ENCODE measurements at places on chromosomes 7 and 10. TPM values are rescaled to one million over a fixed set of nuclear protein-coding genes. Genes with fewer than 3 reads are reported as not detected.

DNA sequence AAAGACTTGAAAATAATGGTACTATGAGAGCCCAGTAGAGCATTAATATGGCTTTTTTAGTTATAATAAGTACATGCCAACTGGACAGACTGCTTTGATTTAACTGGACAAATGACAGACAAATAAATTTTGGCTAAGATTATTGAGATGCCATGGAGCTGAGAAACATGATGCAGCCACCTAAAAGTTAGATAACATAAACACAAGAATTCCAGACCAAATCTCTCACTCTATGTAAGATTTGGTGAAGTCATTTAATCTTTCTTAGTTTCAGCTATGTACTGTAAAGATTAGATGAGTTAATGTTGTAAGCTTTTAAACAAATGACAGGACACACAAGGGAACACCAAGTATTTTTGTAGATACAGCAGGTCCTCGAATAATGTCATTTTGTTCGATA lies 118.2 kb downstream of the CACNA2D1 start:
- H3K27me3 ChIP-seq: no peaks in the 10 kb centered on the region
- H3K4me3 ChIP-seq: no peak overlapping the region
- peaks cover 7% of the 10 kb centered on the region for H3K4me1 ChIP-seq
- no peaks in the 10 kb centered on the region for H3K36me3 ChIP-seq
- DNase-seq: peak; percentile 68
- H3K27ac ChIP-seq: peak overlapping the region; percentile 39

MBL2 gene
- total RNA-seq: not detected

GRCh38 chr7:14377646-14378266 lies 388.3 kb upstream of the ETV1 start:
- H3K4me1 ChIP-seq: peaks cover 3% of the 10 kb centered on the region
- no peak overlapping the region for H3K4me3 ChIP-seq
- no peaks in the 10 kb centered on the region for H3K27me3 ChIP-seq
- no peak overlapping the region for H3K27ac ChIP-seq
- DNase-seq: peak; percentile 63

- no peaks in the 10 kb centered on the region for H3K36me3 ChIP-seq
- no peaks in the 10 kb centered on the region for H3K27me3 ChIP-seq
- no peak overlapping the region for H3K4me3 ChIP-seq
- no peak for DNase-seq
- no peaks in the 10 kb centered on the region for H3K4me1 ChIP-seq
These were observed 44.1 kb upstream of the ZNRF2 start for GRCh38 chr7:30240106-30240800.

DNA sequence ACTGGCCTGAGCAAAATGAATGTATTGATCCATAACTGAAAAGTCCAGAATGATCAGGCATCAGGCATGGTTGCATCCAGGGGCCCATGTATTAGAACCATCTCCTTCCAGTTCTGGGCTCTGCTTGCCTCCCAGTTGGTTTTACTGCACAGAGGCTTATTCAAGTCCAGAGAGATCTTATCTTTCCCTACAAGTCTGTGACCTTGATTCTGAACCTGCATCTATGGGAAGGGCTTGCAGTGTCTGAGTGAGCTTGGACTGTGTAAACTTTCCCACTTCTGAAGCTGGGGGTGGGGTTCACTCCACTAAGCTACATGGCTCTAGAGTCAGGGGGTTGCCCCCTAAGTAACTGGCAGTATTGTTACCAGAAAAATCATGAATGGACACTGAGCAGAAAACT lies 136.2 kb downstream of the TCF7L2 start:
- DNase-seq: no peak
- peaks cover 15% of the 10 kb centered on the region for H3K4me1 ChIP-seq
- H3K36me3 ChIP-seq: no peaks in the 10 kb centered on the region
- no peaks in the 10 kb centered on the region for H3K27me3 ChIP-seq

GAD2 gene
- total RNA-seq: not detected

- H3K4me3 ChIP-seq: no peak overlapping the region
- no peak overlapping the region for H3K27ac ChIP-seq
- H3K4me1 ChIP-seq: no peaks in the 10 kb centered on the region
- no peaks in the 10 kb centered on the region for H3K36me3 ChIP-seq
- DNase-seq: no peak
These were observed 104.4 kb downstream of the SEC23IP start for GRCh38 chr10:119996944-119997343.

DGKB gene
- under 0.01 TPM for total RNA-seq

ANK3 gene
- 1.8 TPM for total RNA-seq

- no peak for DNase-seq
- H3K27me3 ChIP-seq: no peaks in the 10 kb centered on the region
- H3K4me3 ChIP-seq: no peak overlapping the region
- H3K36me3 ChIP-seq: no peaks in the 10 kb centered on the region
- no peak overlapping the region for H3K27ac ChIP-seq
- H3K4me1 ChIP-seq: no peaks in the 10 kb centered on the region
These were observed 691.8 kb downstream of the NXPH1 start for GRCh38 chr7:9125246-9125645.

DNA sequence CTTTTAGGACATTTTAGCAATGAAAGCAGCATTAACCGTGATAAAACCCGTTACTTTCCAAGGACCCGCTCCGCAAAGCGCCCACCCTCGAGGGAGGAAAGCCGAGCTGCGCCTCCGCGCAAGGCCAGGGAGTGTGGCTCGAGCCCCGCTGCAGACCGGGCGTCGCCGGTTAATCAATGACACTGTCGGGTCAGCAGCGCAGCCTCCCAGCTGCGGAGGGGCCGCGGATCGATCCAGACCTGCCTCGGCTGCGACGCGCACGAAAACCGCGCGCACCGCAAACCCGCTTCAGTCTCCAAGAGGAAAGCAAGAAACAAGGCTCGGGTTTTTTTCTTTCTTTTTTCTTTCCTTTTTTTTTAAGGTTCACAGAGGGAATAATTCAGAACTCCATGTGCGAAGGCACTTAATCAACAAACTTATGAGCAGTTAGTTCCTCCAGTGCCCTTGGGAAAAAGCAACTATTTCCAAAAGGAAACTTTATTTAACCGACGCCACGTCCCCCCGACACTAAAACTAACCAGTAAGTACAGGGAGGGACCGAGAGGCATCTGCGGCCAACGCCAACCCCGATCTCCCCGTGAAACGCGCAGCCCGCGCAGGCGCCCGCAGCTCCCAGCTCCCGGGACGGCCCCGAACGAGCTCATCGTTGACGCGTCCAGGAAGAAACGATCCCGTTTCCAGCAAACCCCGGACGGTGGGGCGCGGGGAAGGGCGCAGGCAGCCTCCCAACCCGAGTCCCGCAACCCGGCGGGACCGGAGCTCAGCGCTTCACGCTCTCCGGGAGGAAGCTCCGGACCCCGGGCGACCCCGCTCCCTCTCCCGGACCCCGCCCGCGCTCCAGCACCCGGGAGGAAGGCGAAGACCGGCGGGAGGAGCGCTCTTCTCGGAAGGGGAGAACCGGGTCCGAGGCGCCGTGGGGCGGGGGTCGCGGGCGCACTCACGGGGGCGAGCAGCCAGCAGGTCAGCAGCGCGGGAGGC lies 598 bp downstream of the VIPR2 start:
- no peak overlapping the region for H3K4me3 ChIP-seq
- peaks cover 5% of the 10 kb centered on the region for H3K27me3 ChIP-seq
- no peaks in the 10 kb centered on the region for H3K36me3 ChIP-seq

GJD4 gene
- total RNA-seq: not detected

- peaks cover 21% of the 10 kb centered on the region for H3K36me3 ChIP-seq
- no peaks in the 10 kb centered on the region for H3K4me1 ChIP-seq
- H3K27ac ChIP-seq: no peak overlapping the region
- no peaks in the 10 kb centered on the region for H3K27me3 ChIP-seq
These were observed 39.9 kb upstream of the EFCAB10 start for GRCh38 chr7:105621176-105621575.

GRCh38 chr10:59909815-59910214 lies 3.5 kb upstream of the CCDC6 start:
- no peak for DNase-seq
- H3K4me3 ChIP-seq: no peak overlapping the region
- H3K36me3 ChIP-seq: no peaks in the 10 kb centered on the region
- H3K4me1 ChIP-seq: peaks cover under 1% of the 10 kb centered on the region
- H3K27me3 ChIP-seq: no peaks in the 10 kb centered on the region

DNA sequence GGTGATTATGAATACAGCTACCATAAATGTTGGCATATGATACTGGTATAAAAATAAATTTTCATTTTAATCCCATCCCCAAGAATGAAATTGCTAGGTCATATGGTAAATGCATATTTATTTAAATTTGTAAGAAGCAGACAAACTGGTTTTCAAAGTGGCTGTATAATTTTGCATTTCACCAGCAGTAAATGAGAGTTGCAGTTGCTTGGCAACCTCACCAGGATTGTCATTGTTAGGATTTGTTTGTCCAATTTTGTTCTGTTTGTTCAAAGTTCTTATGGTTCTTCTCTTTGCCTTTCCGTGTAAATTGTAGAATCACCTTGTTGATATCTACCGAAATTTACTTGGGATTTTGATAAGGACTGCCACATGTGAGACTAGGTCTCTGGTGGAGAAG lies 237.4 kb downstream of the OTUD1 start:
- H3K27me3 ChIP-seq: no peaks in the 10 kb centered on the region
- H3K4me3 ChIP-seq: no peak overlapping the region
- DNase-seq: no peak
- no peak overlapping the region for H3K27ac ChIP-seq

DNA sequence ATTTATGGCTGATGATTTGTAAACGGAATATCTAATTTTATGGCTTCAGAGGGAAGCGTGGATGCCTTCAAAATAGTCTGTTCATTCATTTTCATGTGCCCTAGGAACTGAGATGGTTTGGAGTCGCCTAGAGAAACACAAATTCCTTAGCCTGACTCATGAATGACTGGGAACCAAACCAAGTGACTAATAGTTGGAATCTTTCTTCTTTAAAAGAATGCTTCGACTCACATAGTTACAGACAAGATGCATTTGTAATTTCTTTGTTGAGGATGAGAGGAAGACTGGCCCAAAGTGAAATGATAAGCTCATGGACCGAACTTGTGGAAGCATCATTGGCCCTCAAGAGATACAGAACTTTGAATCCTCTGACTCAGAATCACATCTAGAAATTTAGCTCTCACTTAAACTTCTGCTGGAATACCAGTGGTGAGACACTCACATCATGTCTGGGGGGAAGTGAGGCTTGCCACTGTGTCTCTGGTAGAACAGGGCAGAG lies 1107.2 kb downstream of the NRG3 start:
- DNase-seq: peak; percentile 87
- no peaks in the 10 kb centered on the region for H3K36me3 ChIP-seq
- H3K27me3 ChIP-seq: no peaks in the 10 kb centered on the region
- 0 out of 2 replicates have a peak, but pooled peaks cover 2% of the 10 kb centered on the region for H3K4me1 ChIP-seq
- no peak overlapping the region for H3K27ac ChIP-seq
- H3K4me3 ChIP-seq: no peak overlapping the region

CYP2C19 gene
- not detected for total RNA-seq

DNA sequence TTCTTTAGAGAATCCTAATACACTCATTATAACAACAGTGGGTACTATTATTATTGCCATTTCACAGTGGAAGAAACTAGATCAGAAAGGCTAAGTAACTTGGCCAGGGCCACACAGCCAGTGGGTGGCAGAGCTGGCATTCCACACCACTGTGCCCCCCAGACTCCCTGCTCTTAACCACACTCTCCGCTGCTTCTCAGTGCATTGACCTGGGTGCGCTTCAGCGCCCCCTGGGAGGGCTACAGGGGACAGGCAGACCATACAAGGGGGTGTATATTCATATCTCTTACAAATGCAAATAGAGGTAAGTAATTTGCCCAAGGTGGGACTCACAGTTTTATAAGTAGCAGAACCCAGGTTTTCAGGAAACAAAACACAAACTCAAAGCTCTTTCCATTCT lies 77.0 kb upstream of the NMT2 start:
- H3K27me3 ChIP-seq: no peaks in the 10 kb centered on the region
- no peaks in the 10 kb centered on the region for H3K36me3 ChIP-seq
- no peak overlapping the region for H3K27ac ChIP-seq
- no peak overlapping the region for H3K4me3 ChIP-seq
- DNase-seq: no peak

MORN4 gene
- 3.2 TPM for total RNA-seq

DNA sequence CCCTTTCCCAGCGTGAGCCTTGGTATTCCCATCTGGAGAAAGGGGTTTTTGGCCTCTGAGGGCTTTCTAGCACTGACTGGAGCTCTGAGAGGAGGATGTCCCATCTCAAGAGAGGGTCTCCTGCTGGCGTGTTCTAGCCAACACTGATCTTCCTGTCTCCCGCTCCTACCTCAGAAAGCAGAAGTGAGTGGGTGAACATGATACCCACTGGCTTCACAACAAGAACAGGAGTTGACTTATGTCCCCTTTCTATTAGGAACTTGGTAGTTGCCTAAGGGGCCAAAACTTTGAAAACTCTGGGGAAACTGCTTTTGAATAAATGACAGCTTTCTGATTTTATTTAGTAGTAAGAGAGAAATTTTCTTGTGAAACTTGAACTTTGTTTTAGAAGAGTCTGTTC lies 113.1 kb upstream of the ADCY1 start:
- H3K27me3 ChIP-seq: no peaks in the 10 kb centered on the region
- H3K36me3 ChIP-seq: no peaks in the 10 kb centered on the region
- H3K4me1 ChIP-seq: no peaks in the 10 kb centered on the region
- no peak for DNase-seq
- no peak overlapping the region for H3K4me3 ChIP-seq
- H3K27ac ChIP-seq: no peak overlapping the region

All from IMR-90 (cell line).